ENCODE measurements at places on chromosomes 7 and 10.

DNA sequence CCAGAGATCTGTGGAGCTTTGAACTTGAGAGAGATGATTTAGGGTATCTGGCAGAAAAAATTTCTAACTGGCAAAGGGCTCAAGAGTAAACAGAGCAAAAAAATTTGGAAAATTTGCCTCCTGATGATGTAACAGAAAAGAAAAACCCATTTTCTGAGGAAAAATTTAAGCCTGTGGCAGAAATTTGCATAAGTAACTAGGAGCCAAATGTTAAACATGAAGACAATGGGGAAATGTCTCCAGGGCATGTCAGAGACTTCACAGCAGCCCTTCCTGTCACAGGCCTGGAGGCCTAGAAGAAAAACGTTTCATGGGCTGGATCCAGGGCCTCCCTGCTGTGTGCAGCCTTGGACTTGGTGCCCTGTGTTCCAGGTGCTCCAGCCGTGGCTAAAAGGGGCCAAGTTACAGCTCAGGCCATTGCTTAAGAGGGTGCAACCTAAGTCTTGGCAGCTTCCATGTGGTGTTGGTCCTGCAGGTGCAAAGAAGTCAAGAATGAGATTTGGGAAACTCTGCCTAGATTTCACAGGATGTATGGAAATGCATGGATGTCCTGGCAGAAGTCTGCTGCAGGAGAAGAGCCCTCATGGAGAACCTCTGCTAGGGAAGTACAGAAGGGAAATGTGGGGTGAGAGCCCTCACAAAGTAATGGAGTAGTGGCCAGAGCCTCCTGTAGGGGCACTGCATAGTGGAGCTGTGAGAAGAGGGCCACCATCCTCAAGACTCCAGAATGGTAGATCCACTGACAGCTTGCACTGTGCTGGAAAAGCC, 8.1 kb downstream of the SEMA3D start:
- DNase-seq = no peak

DNA sequence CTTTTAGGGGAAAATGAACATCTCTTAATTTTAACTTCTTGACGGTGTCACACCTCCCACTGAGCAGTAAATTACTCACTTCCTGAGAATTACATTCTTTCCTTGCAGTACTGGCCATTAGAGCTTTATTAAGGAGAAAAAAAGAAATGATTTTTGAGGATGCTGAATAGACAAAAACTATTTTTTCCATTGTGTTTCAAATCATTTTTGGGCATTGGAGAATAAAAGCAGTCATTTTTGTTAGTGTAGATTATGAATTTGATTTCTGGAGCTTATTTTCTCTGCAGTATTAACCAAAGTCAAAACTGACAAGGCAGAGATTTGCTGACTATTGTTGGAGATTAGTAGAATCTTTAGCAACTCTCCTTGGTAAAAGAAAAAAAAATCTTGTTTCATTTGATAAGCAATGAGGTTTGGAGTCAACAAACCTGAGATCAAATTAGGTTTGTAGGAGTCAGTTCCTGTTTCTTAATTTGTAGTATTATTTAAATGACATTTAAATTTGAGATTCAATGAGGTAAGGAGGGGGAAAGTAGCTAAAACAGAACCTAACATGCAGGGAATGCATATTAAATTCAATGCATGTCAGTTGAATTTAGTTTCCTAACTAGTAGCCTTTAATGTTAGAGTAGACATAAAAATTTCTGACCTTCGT, 70.6 kb downstream of the AP3M1 start:
- DNase-seq = no peak

GRCh38 chr7:41436139-41436538, 266.8 kb downstream of the INHBA start:
- DNase-seq = no peak

- no peak for DNase-seq
Measured at GRCh38 chr7:7443806-7444350, 91.8 kb downstream of the COL28A1 start.

- DNase-seq = no peak
Measured at GRCh38 chr10:7162331-7162730, 248.5 kb downstream of the SFMBT2 start.

GRCh38 chr7:143908120-143908519, 6.1 kb upstream of the TCAF1 start:
- no peak for DNase-seq

- DNase-seq = no peak
Measured at GRCh38 chr10:103921750-103922195, 3.8 kb upstream of the STN1 start.

GRCh38 chr7:137937202-137937560, 64.7 kb downstream of the CREB3L2 start:
- DNase-seq = no peak

- DNase-seq = peak; percentile 73
Measured at GRCh38 chr10:78579995-78580394, 488.8 kb upstream of the ZMIZ1 start.

- no peak for DNase-seq
Measured at GRCh38 chr10:116138897-116139296, 134.1 kb downstream of the GFRA1 start.

- no peak for DNase-seq
Measured at GRCh38 chr7:29457565-29458011, 106.0 kb upstream of the PRR15 start.

DNA sequence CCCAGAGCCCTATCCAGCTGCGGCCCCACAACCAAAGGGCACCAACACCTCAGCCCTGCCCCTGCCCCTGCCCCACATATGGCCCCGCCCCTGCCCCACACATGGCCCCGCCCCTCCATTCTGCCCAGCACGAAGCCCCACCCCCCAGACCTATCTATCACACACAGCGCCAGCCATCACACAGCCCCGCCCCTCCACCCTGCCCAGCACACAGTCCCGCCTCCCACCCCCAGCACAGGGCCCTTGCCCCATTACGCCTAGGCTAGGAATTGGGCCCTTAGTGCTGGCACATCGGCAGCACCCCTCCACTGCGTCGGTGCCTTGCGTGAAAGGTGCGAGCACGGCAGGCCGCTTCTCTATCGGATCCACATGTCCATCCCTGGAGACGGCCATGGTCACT, 126.8 kb downstream of the MAD1L1 start:
- no peak for DNase-seq

- peak; percentile 75 for DNase-seq
Measured at GRCh38 chr10:34808801-34809745, 6.0 kb downstream of the PARD3 start.

GRCh38 chr10:76398043-76398710, 966.8 kb downstream of the LRMDA start:
- peak; percentile 45 for DNase-seq

GRCh38 chr10:85532773-85533172, 833.8 kb downstream of the GRID1 start:
- DNase-seq = no peak

GRCh38 chr7:113705439-113705838, 213.4 kb downstream of the PPP1R3A start:
- no peak for DNase-seq

DNA sequence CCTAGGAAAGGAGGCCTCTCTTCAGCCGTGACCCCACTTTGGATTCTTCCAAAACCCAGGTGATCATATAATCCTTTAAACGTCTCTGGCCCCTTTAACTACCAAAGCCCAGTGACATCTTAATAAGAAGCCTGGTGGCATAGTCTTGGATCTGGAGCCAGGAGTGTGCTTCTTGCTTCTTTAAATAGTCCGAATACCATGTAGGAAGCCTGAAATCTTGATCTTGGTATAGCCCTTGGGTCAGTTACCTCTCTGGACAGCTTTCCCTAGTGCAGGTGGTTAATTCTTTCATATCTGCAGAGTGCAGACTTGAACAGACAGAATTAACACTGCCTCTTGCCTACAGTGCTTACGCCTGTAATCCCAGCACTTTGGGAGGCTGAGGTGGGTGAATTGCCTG, 138.6 kb upstream of the EFCAB10 start:
- DNase-seq = no peak

- DNase-seq = no peak
Measured at GRCh38 chr7:75945297-75946168, 30.6 kb downstream of the POR start.

- DNase-seq = no peak
Measured at GRCh38 chr7:120021085-120021484, 251.9 kb upstream of the KCND2 start.

- no peak for DNase-seq
Measured at GRCh38 chr7:11923376-11923930, 91.5 kb upstream of the THSD7A start.

DNA sequence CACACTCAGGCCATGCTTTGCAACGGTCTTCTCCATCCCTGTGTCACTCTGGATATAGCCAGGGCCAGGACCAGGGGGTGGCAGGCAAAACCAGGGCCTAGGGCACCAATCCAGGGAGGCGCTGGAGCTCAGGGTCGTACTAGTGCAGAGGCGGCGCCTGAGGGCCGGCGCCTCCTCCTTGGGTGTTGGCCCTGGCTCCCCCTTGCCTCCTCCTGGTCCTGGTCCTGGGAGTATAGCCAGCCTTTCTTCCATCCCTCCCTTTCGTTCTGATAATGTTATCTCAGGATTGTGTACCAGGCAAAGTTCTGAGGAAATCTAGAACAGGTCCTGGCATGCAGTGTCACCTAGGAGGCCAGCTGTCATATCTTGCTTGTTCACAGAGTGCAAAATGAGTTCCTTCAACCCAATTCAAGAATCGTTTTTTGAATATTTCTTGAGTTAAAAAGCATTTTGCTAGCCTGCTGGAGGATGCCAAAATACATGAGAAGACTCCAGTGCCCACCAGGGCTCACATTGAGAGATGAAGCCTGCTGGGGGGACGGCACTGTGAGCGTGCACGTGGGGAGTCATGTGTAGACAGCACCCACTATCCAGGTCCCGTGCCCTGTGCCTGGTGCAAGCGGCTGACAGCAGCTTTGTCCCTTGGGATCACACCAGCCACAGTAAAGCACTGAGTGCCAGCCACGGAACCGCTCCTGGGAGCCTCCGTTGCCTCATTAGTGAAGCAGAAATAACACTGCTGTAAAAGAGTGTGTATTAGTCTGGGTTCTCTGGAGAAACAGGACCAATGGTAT, 106.9 kb upstream of the C7orf33 start:
- DNase-seq = no peak

GRCh38 chr10:63140077-63140476, 6.9 kb downstream of the NRBF2 start:
- DNase-seq = no peak

- no peak for DNase-seq
Measured at GRCh38 chr10:71005337-71006305, 117.3 kb upstream of the PCBD1 start.

GRCh38 chr10:69051303-69051702, 36.6 kb upstream of the SRGN start:
- DNase-seq = no peak

- peak; percentile 76 for DNase-seq
Measured at GRCh38 chr7:73871163-73872011, 10.4 kb downstream of the TMEM270 start.

DNA sequence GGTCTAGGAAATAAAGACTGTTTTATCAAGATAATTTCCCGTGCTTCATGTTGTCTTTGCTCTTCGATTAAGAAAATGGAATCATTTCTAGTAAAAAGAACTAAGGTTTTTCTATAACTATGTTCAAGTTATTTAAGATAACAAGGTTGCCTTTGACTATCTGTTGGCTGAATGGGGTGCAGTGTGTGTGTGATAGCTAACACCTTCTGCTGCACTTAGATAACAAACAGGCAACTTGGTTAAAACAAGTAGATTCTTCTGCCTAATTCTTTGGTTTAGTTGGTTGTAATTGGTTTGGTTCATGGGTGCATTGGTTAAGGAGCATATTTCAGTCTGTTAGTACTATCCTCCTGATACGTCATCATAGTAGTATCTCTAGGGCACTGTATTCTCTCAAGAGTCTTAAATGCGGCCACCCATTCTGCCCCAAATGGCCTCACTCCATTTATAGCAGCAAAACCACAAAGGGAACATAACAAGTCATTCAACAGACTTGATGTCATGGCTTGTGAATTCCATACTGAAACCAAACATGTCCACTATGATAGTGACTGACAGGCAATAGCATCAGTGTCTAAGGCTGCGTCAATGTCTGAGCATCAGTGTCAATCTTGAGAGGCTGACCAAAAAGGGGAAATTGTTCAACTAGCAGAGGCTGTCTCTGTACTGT, 55.7 kb downstream of the CCDC3 start:
- DNase-seq = no peak

DNA sequence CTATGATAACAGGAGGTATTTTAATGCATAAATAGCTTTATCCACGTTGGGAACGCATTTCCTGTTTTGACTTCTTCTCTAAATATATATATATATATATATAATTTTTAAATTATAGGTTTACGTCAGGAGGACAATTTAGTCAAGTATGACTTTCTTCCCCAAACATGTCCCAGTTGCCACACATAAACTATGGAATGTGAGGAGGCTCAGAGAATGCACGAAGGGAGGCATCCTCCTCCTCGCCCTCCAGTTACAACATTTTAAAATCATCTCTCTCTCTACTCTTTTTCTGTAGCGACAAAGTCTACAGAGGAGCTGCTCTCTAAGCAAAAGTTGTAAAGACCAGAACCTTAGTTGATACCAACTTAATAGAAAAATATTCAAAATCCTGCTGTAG, 106.9 kb upstream of the LYZL1 start:
- DNase-seq = no peak

DNA sequence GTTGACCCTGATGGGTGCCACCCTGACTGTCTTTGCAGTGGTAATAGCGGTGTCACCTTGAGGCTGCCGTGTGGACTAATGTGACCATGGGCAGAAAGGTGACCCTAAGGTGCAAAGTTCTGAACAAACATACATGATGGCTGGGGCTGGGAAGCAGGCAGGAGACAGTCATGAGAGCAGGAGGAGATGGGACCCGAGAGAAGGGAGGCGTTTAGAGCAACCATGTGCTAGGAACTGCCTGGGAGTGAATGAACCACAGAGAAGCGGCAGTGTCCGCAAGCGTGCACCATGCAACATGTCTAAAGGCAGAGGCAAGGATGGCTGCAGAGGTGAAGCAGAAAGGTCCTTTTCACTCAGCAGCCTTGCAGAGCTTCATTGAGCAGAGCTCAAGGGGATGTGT, 113.1 kb upstream of the GDF10 start:
- no peak for DNase-seq

GRCh38 chr7:96663457-96663856, 46.2 kb downstream of the SEM1 start:
- no peak for DNase-seq

DNA sequence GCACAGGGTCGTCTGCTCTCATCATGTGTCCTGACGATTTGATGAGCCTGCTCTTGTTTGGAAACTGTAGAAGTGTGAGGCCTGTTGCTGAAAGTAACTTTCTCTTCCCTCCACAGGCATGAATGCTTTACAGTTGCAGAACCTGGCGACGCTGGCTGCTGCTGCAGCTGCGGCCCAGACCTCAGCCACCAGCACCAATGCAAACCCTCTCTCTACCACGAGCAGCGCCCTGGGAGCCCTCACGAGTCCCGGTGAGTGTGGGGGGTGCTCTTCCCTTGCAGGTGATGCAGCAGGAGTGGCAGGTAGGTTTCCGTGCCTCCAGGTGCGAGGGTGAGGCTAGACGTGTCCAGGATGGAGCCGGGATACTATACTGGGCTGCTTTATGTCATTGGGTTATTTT, 270.6 kb downstream of the CELF2 start:
- no peak for DNase-seq
